Right lobe of liver (tissue), 6 donors: ENCODE measurements at places on chromosomes 7 and 10.

GRCh38 chr7:35624299-35625186 is 70.4 kb downstream of the HERPUD2 start:
- DNase-seq, result no peak

- no peak for DNase-seq
These were observed 57.5 kb downstream of the TASOR2 start for GRCh38 chr10:5742116-5742515.

DNA sequence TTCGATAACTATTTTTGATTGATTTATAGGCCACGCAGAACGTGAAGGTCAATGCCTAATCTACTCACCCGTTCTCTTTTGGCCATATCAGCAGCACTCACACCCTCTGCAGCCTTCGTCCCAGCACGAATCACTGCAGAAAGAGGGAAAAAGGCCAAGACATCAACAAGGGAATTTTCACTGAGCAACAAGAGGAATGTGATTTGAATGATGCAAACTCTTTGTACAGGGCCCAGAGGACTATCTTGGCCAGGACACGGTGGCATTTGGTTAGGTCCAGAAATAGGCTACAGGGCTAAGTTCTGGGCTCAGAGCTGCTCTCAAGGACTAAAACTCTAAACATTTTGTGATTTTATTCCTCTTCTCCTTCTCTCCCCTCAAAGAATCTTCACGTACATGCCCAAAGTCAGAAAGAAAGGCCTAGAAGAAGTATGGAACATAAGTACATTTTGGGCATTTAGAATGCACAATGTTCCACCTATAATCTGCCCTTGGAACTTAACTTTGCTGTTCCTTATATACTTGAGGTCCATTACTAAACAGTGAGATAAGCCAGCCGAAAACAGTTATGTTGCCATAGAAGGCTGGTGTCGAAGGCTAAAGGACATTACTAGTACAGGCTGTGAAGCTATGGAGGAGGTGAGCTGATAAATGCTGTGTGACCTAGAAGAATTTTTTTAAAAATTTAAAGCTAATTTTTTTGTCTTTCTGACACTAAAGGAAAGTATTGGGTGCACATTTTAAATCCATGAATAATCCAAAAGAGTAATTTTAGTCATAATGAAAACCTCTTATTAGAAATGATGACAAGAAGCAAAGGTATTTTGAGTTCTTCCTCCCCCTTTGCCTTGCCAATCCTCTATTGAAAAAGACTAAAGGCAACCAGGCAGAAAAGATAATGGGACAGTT is 20.0 kb downstream of the RBM28 start:
- DNase-seq, result no peak

GRCh38 chr10:28254290-28254985 is 48.4 kb downstream of the MPP7 start:
- no peak for DNase-seq

- DNase-seq, result no peak
These were observed 16.6 kb downstream of the LANCL2 start for GRCh38 chr7:55381696-55382095.

DNA sequence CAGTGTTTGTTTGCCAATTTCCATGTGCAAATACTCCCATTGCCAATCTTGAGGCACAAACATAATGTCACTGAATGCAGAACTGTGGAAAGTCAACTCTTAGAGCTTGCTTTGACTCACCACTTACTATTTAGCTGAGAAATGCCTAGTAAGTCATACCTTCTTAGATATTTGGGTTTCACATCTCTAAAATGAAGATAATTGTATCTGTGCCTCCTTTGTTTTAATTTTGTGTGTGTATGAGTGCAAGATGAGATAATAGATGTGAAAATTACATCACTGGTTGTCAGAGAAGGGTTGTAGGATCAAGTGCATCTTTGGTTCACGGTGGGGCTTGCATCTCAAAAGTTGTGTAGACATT is 407.5 kb downstream of the INHBA start:
- no peak for DNase-seq

- no peak for DNase-seq
These were observed 161.2 kb downstream of the TAX1BP1 start for GRCh38 chr7:27901028-27901760.

- DNase-seq, result no peak
These were observed 38.9 kb upstream of the LANCL2 start for GRCh38 chr7:55326081-55326835.
